ENCODE measurements at places on chromosomes 3 and 15.

DNA sequence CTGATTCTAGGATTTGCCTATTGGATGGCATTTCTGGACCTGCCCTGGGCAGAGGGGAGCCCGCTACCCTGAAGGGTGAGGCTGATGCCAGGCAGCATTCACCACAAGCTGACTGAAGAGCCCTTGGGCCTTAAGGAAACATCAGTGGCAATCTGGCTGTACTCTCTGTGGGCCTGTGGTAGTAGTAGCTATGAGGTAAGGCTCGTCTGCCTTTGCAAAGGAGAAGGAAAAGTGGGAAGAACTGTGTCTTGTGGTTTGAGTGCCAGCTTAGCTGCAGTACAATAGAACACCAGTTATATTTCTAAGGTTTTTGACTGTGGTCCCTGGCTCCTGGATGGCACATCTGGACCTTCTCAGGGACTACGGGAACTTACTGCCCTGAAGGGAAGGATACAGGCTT lies 51.5 kb downstream of the SPTSSB start:
- DNase-seq = no peak

DNA sequence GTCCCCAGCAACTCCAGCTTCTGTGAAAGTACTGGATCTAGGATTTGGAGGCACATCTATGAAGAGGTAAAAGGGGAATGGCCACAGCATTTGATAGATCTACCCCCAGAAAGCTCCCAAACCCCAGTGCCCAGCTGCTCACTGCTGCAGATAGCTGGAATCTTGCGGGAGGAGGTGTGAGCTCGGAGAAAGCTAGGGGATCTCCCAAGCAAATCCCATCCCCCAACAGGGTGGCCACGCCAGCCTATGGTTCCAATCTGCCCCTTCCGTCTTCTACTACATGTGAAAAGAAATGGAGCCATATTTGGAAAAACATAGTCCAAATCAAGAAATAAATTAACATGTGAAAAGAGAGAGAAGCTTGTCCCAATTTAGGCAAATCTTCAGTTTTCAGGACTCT lies 42.0 kb downstream of the SEMA5B start:
- DNase-seq = no peak

DNA sequence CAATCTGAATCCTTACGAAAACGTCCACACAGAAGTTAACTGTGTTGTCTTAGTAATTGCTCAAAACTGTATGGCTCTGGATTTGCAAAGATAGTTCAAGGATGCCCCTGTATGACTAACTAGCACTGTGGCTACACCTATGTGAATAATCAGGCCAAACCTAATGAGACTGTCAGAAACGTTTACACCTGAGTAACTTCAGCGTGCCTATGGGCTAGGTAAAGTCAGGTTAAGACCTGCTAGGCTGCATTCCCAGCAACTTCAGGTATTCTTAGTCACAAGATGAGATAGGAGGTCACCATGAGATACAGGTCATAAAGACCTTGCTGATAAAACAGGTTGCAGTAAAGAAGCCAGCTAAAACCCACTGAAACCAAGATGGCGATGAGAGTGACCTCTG lies 87.8 kb upstream of the PLXND1 start:
- no peak for DNase-seq

- no peak for DNase-seq
Observed at GRCh38 chr3:31922962-31923361, 58.1 kb downstream of the OSBPL10 start.

- no peak for DNase-seq
Observed at GRCh38 chr3:100103558-100104441, 10.5 kb downstream of the FILIP1L start.

DNA sequence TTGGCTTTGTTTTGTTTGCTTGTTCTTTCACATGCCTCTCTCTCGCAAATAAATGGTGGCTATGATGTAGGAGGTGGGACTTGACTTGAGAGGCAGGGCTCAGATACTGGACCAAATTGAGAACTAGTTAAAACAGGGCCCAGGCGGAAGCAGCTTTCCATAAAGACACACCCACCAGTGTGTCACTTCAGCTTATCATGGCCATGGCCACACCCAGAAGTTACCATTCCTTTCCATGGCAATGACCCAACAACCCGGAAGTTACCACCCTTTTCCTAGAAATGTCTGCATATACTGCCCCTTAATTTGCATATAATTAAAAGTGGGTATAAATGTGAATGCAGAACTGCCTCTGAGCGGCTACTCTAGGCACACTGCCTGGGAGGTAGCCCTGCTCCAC lies 62.6 kb upstream of the CNTN4 start:
- DNase-seq = no peak

- no peak for DNase-seq
Observed at GRCh38 chr15:47397655-47398054, 319.6 kb upstream of the SEMA6D start.

DNA sequence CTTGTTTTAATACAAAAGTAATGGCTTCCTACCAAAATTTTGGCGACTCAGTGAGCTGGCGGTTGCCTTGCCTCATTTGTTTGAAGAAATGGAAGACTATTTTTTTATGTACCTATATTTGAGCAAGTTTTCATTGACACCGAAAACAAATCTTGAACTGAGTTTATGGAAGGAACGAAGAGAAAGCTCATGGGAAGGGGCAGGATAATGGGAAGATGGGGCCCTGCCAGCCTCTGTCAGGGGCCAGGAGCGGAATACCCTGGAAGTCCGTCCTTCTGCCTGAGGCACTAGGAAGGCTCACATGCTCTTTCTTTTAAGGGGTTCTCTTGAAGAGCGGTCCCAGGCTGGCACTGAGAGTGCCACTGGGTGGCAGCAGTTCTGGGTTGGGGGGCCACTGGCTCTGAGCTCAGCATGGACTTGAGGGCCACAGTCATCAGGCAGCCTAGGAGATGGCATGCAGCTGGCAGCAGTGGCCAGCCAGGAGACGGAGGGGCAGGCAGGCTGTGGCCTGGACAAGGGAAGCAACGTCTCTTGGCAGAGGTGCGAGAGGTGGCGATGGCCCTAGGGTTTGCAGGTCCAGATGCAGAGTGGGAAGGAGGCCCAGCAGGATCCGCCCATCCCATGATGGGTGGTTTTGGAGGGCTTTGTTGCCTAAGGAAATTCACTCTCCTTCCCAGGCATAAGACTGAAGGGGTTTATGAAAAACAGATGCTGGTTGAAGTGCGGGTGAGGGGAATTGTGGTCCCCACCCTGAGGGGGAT lies 41.6 kb downstream of the ISG20 start:
- DNase-seq = no peak

- DNase-seq = no peak
Observed at GRCh38 chr15:90942354-90943120, 7.5 kb downstream of the UNC45A start.

- DNase-seq = no peak
Observed at GRCh38 chr3:175478301-175478700, 619.2 kb downstream of the NAALADL2 start.

Measured in T-helper 2 cell (primary cell).